ENCODE measurements at places on chromosomes 3 and 15.

DNA sequence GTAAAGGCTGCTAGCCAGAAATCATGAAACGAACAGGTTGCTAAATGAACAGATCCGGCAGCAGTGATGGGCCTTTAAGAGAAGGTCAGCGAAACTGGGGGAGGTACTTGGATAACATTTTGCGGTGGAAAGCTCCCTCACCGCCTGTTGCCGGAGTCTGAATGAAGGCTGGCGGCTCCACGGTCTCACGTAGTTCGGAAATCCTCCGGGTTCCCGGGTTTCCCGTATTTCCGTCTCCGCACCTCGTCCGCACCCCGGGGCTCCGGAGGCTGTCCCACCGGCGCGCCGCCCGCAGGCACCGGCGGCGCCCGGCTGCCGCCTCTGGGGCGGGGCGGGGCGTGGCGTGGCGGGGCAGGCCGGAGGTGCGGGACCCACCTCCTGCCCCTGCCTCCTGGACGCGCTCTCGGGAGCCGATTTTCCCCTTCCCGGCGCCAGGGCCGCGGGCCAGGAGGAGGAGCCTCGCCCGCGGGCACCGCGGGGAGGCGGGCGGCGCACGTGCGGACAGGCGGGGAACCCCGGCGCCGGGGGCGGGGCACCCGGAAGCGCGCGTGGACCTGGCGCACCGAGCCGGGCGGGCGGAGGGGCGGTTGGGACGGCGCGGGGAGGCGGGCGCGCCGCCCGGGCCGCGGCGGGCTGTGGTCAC is at the start of gene ZDHHC23:
Gene ZDHHC23 (plus strand): TSS at position 642 of the 643 bp plus-strand sequence. CDS start 790 bp downstream, outside the sequence.
- peak; percentile 38 for DNase-seq

DNA sequence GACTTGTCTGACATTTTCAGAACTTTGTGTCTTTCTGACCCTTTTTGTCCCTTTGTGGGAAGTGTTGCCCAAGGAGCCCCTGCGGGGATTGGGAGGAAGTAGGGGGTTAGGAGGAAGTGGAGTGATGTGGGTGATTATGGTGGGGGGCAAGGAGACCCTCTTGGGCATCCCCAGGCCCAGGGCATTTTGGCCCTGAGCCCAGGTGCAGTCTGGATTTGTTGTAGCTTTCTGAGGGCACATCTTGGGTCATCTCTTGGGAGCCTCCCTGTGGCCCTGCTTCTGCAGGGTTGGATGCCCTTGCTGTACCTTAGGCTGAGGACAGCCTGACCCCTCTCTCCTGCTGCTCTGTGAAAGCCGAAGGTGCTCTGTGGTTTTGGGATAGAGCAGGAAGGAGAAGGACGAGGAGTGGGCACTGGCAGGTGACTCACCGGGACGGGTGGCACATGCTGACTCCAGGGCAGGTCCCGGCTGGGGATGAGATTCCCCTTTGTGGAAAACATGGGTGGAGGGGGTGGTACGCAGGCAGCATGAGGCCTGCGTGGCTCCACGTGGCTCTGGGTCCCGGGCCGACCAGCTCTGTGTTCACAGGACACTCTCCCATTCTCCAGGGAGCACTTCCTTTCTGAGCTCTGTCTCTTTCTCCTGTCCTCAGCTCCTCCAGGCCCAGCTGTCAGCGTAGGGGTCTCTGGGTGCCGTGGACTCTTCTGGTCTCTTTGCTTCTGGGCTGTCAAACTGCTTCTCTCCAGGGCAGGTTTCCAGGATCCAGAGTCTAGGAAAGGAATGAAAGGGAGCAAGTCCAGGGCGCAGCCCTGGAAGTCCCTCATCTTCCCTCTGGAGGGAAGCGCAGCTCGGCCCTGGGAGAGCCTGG is 11.8 kb downstream of the CD276 start:
- no peak for DNase-seq

DNA sequence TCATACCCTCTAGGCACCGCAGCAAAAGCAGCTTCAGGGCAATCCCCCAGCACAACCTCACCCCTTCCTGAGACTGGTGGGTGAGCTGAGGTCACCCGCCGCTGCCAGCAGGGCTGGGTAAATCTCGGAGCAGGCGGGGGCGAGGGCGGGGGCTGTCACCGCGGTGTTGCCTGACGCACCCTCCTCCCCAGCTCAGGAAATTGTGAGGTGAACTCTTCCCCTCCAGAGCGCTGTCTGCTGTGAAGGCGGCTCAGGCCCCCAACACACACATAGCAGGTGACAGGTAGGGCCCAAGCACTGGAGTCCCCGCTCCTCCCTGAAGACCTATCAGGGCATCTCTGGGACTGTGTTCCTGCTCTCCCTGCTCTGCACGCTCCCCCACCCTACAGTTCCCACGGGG is 30.2 kb upstream of the FURIN start:
- peak; percentile 93 for DNase-seq

GRCh38 chr3:127867986-127868385 is 45.7 kb upstream of the MGLL start:
- DNase-seq: no peak

DNA sequence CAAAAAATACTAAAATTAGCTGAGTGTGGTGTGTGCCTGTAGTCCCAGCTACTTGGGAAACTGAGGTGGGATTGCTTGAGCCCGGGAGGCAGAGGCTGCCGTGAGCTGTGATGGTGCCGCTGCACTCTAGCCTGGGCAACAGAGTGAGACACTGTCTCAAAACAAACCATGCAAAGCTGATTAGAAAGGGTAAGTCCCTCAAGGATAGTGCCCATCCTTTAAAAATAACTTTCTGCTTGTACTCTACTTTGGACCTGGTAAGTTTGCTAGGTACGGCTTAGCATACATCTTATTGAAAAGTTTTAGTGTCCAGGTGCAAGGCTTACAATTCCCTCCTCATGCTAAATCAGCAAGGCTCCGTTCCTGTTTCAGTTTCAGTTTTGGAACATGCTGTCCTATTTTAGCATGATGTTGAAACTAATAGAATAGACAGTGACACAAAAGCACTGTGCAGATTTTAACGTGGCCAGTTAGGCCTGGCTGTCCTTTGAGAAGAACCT is 21.4 kb downstream of the FEM1B start:
- DNase-seq: no peak

DNA sequence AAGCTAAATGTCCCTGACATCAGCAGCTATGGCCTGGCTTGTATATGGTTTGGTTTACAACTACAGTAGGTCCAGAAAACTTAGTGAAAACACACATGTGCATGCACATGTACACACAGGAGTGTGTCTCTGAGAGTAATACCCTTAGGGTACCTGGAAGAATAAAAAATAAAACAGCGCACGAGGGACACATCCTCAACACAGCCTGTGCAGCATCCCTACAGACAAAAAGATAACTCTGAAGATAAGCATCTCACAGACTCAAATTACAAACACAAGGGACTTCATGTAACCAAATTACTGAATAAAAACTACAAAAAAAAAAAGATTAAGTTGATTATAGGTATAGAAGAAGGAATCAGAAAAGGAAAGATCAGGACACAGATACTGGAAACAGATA is 108.8 kb downstream of the CTNNB1 start:
- DNase-seq: no peak

DNA sequence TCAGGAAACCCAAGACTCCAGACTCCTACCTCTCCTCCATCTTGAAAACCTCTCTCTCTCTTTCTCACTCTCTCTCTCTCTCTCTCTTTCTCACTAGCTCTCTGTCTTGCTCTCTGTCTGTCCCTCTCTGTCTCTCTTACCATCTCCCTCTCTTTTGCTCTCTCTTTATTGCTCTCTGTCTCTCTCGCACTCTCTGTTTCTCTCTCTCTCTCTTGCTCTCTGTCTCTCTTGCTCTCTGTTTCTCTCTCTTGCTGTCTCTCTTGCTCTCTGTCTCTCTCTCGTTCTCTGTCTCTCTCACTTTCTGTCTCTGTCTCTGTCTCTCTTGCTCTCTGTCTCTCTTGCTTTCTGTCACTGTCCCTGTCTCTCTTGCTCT is 75.0 kb upstream of the NR2E3 start:
- DNase-seq: no peak

DNA sequence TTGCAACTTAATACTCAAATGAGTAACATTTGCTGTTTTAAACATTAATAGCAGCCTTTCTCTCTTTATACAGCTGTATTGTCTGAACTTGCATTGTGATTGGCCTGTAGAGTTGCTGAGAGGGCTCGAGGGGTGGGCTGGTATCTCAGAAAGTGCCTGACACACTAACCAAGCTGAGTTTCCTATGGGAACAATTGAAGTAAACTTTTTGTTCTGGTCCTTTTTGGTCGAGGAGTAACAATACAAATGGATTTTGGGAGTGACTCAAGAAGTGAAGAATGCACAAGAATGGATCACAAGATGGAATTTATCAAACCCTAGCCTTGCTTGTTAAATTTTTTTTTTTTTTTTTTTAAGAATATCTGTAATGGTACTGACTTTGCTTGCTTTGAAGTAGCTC is 40.3 kb downstream of the CTNNB1 start:
- DNase-seq: no peak

DNA sequence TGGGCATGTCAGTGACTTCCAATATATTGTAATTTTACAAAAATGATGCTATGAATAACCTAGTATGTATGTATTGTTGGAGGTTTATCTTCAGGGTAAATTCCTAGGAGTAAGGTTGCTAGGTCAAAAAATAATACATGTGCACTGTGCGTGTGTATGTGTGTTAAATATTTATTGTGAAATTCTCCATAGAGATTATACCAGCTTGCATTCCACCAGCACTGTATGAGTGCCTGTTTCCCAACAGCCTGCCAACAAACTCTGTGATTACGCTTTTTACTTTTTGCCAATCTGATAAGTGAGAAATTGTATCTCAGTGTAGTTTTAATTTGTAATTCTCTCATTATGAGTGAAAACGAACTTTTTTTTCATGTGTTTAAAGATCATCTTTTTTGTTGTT is 12.6 kb upstream of the IGF2BP2 start:
- no peak for DNase-seq

DNA sequence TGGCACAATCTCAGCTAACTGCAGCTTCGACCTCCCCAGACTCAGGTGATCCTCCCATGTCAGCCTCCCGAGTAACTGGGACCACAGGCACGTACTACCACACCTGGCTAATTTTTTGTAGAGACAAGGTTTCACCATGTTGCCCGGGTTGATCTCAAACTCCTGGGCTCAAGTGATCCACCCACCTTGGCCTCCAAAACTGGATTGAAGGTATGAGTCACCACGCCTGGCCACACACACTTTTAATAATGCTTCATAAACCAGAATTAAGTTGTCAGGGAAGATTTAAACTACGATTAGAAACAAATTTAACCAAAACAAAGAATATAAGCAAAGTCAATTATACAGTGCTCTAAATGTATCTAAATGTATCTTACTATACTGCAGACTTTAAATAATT is 87.5 kb downstream of the LRRFIP2 start:
- no peak for DNase-seq

GRCh38 chr3:78244136-78244535 is 1204.2 kb downstream of the ROBO2 start:
- DNase-seq: no peak

DNA sequence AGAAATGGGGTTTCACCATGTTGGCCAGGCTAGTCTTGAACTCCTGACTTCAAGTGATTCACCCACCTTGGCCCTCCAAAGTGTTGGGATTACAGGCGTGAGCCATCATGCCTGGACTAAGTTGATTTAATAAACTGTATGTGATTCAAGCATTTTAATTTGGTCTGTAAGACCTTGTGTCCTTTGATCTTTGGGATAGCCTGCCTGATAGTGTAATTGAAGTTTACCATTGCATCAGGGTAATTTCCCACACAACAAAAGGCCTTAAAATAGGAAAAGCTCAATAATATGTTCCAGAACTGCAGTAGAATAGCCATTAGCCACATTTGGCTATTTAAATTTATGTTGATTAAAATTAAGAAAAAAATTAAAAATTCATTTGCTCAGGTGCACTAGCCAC is 25.2 kb upstream of the DENND6A start:
- no peak for DNase-seq

DNA sequence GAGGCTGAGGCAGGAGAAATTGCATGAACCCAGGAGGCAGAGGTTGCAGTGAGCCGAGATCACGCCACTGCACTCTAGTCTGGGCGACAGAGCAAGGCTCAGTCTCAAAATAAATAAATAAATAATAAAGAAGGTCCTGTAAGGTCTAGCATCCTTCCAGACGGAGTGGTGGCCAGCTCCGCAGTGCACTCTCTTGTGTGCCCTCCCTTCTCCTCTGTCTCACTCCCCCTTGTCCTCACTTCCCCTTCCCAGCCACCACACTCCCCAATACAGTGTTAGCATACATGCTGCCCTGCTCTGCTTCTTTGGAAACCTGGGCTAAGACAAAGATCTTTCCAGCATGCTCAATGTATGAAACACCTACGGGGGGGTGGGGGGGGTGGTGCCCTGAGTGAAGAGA is 3.4 kb upstream of the CLN6 start:
- DNase-seq: no peak

DNA sequence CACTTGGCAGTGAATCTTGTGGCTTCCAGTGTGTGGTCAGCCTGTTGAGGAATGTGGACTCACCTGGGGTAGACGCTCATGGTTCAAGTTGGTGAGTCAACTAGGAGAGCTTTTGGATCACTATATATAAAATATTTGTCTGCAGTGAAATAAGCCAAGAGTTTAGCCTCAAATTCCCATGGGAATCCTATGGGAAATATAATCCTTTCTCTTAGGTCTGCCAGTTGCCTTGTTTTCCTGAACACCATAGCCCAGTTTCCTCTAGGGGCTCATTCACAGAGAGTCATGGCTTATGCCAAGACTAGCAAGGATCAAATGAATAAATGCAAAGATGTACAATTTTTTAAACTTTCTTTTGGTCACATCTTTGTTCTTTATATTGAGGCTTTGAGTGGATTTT is 100.1 kb upstream of the NPHP3 start:
- DNase-seq: no peak

DNA sequence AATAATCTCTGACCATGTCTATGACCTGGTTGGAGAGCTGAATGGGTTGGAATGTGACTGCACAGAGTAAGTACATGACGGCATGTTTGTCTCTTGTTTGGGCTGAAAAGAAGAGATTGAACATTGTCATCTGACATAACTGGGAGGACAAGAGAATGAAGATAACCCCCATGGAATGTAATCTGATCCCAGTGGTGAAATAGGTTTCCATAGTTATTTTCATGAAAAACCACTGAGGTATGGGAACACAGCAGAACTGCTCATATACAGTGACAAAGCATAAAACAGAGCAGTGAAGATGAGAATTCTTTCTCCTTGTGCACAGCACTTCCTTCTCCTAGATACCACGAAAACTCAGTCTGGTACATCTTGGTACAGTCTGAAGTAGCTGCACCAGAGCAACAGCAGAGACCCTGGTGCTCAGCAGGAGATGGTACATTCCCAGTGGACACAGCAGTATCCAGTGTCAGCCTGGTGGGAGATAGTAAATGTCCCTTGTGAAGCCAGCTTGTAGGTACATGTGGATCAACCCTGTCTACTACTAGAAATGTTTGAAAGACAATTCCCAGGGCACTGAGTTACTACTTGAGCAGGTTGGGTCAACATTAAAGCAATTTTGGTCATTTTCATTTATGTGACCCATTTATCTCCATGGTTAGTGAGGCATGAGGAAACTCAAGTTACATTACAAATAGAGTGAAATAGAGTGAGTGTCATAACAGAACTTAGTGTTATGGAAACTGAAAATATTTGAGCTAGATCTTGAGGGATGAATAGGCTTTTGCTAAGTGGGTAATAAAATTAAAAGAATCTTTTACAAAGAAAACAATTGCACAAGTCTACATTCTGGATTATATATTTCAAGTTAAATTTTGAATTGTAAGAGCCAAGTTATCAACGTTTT is 178.3 kb downstream of the SUCNR1 start:
- no peak for DNase-seq

GRCh38 chr3:144028798-144029411 is 57.3 kb downstream of the DIPK2A start:
- DNase-seq: no peak

Data from activated CD4-positive, alpha-beta T cell treated with anti-CD3 and anti-CD28 coated beads, Interleukin-2, amount 50 U/mL, for 4 hours (primary cell).